ENCODE measurements at places on chromosomes 5 and 9.

- DNase-seq: no peak
Measured at GRCh38 chr5:96629774-96630173, 32.4 kb upstream of the CAST start.

DNA sequence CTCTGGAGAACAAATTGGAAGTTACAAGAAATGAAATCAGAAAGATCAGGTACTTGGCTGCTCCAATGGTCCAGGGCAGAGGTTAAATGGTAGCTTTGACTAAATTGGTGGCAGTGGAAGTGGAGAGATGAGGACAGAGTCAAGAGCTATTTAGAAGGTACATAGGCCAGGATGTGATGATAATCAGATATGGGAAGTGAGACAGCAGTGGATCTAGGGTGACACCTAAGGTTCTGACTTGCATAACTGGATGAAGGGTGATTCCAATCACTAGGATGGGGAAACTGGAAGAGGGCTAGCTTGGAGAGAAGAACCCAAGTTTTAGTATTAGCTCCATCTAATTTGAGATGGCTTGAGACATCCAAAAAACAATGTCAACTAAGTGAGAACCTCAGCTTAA lies 24.0 kb upstream of the NDUFB6 start:
- no peak for DNase-seq

DNA sequence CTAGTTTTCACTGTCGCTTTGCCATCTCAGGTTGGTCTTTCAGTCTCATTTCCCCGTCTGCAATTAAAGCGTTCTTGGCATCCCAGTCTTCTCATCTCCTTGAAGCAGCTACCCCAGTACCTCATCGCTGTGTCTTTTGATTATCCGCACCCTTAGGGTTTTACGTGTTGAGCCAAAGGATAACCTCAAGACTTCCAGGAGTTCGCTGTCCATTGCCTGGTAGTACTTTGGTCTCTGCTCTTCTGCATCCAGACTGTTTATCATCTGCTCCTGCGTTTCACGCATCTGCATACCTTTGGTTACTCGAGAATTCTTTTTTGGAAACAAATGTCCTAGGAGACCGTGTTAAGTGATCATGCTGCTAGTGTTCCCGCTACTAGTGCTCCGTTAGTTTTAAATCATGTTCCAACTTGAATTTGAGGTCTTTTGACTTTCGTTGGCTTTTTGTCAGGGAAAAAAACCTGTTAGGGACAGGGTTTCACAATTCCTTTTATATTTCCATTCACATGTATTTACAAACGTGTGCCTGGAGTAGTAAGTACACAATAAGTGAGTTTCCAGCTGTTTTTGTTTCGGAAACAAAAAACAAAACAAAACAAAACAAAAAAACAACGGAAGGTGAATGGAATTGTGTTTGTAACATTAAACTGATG lies 888 bp downstream of the RABGAP1 start:
- no peak for DNase-seq

- DNase-seq: no peak
Measured at GRCh38 chr9:136232969-136233368, 12.6 kb downstream of the QSOX2 start.

DNA sequence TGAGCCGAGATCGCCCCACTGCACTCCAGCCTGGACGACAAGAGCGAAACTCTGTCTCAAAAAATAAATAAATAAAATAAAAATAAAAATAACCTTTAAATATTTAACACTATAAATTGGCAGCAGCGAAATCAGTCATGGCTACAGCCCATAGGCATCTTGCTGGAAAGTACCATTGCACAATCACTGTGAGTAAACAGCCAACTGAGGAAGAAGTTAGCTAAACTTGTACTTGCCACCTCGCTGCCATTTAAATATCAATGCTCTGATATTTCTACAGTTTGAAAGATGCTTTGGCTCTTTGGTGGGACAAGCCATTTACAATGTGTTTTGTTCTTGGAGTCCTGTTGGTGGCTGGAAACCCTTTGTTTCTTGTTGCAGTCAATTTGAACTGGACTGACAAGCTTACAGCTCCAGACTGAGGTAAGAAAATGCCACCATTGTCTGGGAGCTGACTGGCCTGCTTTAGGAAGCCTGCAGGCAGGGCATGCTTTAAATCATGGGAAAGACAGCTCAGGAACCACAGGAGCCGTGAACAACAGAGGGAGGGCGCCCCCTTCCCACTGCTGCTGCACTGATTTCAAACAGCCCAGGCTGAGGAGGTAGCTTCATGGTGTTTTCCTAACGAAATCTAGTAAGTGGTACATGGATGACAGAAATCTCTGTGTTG lies 322.8 kb upstream of the RFX3 start:
- DNase-seq: no peak

DNA sequence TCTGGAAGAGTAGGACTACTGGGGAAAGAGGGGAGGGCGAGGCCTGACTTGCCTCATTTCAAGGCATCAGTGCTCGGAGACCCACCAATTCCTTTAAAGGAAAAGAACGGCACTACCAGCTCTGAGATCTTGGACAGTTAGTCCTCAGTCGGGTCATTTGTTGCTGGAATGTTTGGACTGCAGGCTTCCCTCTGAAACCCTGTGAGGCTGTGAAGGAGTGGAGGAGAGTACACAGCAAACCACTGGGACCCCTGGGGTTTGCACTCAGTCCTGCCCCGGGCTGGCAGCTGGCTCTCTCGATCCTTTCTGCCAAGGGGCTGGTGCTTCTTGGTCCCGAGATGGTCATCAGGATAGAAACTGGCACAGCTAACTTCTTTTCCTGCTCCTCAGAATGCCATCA lies 194.5 kb downstream of the TRIO start:
- DNase-seq: no peak

DNA sequence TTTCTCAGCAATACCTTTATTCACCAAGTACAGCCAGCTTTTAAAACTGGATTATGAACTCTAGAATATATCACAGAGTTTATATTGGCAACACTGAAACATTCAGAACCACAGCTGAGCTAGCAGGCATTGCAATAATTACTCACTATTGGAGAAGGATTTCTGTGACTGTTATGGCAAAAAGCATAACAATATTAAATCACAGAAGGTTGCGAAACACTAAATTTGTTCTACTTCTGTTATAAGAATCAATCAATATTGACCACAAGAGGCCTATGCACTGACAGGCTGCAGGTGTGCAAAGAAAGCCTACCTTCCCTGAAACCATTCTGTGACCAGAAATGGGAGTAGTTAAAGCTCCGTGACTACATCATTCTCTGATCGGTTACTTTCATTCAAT lies 59.2 kb downstream of the AP3B1 start:
- no peak for DNase-seq

DNA sequence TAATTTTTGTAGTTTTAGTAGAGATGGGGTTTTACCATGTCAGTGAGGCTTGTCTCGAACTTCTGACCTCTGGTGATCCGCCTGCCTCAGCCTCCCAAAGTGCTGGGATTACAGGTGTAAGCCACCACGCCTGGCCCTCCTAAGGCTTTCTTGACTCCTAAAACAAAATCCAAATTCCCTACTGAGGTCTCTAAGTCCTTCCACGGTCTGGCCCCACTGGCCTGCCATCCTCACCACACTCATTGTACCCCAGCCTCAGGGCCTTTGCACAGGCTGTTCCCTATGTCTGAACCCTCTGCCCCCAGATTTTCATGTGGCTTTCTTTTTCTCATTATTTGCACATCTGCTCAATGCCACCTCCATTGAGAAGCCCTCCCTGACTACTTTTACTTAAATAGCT lies 34.7 kb upstream of the MVB12B start:
- no peak for DNase-seq

- no peak for DNase-seq
Measured at GRCh38 chr5:100772548-100772947, 130.5 kb downstream of the ST8SIA4 start.

GRCh38 chr5:143041461-143041860 lies 271.3 kb downstream of the ARHGAP26 start:
- DNase-seq: no peak

DNA sequence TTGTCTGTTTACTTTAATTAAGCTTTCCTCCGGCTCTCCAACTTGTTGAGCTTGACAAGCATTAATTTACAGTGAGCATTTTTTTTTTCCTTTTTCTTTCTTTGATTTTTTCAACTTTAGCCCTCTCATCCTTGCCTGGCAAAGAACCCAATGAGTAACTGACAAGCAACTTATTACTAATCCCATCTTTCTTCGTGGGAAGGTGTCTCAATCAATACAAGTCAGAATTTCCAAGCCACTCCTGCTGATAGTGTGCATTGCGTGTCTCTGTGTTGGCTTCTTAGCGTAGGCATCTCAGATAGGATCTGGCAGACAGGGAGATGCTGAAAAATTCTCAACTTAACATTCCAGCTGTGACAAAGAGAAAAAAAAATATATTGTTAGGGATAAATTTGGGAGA lies 527.7 kb upstream of the WWC1 start:
- no peak for DNase-seq

GRCh38 chr5:150599917-150600511 lies 40.4 kb upstream of the SYNPO start:
- no peak for DNase-seq

DNA sequence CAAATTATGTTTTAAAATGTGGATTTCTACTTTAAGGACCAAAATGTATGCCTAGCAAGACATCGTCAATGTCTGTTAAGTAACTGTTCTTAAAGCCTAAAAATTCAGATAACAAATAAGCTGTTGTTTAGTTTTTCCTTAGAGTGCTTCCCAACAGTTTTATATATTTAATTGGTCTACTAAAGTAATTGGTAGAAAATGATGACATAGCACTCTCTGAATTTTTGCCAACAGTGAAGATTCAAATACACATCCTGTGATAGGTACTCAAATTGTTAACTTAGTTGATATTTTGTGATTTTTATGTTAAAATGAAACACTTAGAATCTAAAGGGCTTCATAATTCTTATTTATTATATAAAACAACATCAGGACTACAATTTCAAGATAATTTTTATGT lies 107.5 kb downstream of the TMEM232 start:
- DNase-seq: no peak

Data from activated T-cell treated with anti-CD3 and anti-CD28 coated beads for 24 hours (primary cell).